ENCODE measurements at places on chromosomes 1 and 21.

DNA sequence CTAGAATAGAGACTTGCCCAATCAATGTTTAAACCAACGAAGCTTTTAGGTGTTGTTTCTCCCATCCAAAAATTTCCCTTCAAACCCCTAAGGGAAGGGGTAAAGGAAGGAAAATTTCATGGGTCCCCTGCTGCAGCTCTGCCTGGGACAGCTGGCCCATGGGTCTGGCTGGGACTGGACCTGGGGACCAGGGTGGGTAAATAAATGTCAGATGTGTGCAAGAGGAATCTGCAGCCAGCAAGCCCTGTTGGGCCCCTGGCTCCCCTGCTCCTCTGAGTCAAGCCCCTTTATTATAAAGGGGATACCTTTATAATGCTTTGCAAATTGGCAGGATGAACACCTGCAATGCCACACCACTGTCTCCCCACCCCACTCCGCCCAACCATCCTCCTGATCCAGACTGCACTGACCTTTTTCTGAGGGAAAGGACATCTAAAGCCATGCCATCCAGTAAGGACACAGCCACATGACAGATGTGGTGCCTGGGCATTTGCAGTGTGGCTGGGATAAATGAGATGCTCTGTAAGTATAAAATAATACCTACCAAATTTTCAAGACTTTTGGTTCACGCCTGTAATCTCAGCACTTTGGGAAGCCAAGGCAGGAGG is 1.9 kb upstream of the TMEM125 start:
- no peak for DNase-seq

GRCh38 chr1:218658269-218658668 is 313.1 kb downstream of the TGFB2 start:
- no peak for DNase-seq

DNA sequence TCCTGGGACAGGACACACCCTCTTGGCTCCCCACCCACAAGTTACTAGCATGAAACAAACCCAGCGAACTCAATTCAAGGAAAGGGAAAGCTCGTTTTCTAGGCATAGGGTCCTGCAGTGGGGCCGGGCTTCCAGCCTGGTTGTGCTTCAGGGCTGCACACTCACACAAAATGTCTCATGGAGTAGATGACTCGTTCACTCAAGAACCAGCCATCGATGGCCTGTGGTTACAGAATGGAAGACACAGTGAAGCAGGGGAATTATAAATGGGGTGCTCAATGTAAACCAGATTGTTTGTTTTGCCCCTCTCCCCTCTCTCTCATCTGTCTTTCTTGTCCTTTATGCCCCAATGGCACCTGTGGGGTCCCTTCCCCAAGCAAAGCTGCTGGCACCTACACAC is 56.0 kb upstream of the COX20 start:
- DNase-seq, result no peak

DNA sequence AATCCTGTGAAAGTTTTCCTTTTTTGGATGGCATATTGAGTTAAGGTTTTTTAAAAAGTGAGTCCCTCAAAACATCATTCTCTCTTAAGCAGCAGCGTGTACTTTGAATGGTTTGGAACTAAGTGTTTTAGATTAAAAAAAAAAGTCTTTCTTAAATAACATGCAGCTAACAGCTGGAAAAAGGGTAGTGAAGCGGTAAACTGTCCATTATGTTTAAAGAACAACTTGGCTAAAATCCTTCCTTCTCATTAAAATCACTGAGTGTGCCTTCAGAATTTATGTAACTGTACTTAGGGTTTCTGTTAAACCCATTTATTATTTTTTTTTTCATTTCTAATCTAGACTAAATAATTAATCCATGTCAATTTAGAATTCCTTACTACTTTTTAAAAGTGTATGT is 254.2 kb upstream of the ADAMTS5 start:
- DNase-seq, result no peak

GRCh38 chr1:100628631-100629081 is 90.7 kb downstream of the GPR88 start:
- DNase-seq, result no peak

DNA sequence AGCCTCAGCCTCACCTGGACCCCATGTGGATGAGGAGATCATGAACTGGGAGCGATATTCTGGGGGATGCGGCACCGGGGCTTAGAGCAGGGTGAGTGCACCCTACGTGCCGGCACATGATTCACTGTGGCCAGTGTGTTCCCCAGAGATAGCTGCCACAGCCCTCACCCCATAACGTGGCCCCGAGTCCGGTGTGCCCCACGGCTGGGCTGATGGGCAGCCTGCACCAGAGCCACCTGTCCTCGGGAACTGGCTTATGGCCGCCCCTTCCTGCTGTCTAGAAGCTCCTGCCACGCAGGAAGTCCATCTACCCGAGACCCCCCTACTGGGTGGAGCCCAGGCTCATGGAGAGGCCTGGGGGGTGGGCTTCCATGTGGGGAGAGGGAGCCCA is 39.1 kb upstream of the SLC19A1 start:
- DNase-seq, result no peak

DNA sequence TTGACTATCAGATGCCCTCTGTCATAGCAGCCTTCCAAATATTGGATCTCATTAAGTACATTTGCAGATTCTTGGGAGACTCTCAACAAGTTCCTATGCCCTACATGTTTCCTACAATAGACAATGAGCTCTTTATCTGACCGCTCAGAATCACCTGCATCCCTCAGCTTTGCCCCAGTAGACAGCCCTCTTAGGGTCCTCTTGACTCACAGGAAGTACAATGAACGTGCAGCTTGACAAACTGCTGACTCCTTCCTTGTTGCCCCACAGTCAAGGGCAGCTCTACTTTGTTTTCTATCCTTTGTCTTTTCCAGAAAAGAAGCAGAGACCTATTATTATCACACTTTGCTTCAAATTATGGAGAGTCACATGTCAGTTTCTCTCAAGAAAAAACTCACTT is 27.6 kb downstream of the SLC44A5 start:
- no peak for DNase-seq

DNA sequence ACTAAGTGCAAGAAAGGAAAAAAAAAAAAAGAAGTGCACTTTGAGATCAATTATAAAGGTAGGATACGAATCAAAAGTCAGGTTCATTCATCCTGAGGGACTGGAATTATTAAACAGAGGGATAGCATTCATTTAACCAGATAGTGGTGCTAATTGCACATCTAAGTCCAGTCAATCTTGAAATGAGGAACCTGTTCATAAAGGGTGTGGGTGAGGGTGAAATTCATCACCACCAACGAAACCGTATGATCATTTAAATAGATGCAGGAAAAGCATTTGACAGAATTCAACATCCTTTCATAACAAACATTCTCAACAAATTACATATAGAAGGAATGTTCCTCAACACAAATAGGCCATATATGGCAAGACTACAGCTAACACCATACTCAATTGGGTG is 5.6 kb downstream of the CTSS start:
- DNase-seq, result no peak

DNA sequence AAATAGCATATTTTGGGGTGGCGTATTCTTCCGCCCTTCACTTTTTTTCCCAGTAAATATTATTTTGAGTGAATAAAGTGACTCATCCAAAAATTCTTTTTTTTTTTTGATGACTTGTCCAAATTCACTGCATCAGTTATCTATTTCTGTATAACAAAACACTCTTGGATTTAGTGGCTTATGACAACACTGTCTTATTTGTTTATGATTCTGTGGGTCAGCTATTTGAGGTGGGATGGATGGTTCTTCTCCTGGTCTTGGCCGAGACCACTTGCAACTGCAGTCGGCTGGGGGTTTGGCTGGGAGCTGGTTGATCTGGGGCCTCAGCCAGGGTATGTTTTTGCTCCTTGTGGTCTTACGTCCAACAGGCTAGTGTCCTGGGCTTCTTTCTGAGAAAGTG is 39.9 kb upstream of the SRSF10 start:
- no peak for DNase-seq

- no peak for DNase-seq
Measured at GRCh38 chr21:33682992-33683627, 40.8 kb downstream of the ITSN1 start.

- no peak for DNase-seq
Measured at GRCh38 chr1:184482136-184482535, 95.3 kb downstream of the C1orf21 start.

DNA sequence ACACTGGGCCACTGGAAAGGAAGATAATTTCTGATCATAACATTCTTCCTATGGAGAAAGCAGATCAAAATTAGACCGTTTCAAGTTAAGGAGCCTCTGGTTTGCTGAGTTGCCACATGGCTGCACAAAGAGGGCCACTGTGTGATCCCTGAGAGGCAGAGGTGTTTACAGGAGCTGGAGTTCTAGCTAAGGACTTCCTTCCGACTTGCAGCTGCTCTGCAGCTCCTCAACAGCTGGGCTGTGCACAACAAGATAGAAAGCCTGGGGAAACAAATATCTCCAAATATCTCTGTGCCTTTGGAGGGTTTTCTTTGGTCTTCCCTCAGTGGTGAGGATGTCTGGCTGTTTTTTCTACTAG is 26.8 kb downstream of the GADD45A start:
- DNase-seq, result no peak

DNA sequence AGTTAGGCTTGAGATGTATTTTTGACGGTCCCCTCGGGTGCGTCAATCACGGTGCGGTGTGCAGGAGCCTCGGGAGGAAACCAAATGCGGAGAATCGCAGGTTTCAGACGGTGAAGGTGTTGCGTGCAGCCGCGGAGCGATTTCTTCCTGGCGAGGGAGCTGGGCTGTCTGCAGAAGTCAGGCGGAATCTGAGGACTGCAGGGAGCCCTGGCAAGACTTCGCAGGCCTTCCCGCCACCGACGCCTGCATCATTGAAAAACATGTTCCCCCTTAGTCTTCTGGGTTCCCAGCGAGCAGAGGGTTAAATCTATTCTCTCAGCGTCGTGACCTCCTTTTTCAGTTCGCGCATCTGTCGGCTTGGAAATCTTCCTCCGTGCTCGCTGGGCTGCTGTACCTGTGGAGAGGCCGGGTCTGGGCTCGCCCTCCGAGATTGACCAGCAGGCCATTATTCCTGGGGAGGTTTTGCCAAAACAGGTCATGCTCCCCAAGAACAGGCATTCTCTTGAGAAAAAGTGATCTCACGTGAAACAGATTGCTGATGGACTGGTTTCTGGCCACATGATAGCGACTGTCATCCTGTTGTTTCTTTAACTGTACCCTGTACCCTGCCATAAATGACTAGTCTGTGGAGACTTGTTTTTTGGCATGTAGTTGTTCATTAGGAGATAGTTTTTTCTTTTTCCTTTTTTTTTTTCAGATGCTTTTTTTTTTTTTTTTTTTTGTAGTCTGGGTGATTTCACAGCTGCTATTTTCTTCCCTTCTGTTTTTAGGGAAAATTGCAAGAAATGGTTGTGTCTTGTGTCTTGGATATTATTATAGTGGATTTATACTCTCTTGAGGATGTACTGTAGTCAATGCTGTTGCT is 894 bp downstream of the EPB41 start:
- DNase-seq, result no peak

DNA sequence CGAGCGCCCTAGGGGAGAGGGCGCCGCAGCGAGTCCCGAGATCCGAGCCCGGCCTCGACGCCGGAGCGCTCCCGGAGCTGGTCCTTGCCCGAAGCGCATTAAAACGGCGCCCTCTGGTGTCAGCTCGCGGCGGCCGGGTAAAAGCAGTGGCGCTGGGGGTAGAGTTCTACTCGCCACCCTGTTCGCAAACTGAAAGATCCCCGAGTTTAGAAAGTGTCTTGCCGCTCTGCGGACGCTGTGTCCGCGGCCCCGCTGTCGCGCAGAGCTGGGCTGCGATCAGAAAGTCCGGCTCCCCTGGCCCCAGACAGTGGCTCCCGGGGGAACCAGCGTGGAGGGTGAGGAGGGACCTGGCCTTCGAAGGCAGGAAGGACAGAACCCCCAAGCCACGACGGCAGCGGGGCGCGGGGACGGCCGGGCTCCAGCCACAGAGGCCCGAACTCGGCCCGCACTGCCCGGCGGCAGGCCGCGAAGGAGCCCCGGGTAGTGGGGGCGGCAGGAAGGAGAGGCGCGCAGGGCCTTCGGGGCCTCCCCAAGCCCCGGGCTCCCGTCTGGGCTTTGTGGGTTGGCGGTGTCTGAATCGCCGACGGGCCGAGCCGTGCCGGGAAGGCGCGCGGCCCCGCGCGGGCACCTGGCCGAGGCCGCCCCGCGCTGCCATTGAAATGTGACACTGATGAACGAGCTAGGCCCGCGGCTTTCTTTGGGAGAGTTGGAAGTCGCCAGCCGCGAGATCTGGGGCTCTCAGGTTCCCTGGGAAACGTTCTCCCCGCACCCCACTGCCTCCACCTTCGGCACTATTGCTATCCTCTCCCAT is 39.1 kb upstream of the NFIA start:
- DNase-seq, result no peak

GRCh38 chr1:108063703-108064102 is 98.7 kb upstream of the VAV3 start:
- DNase-seq, result no peak

DNA sequence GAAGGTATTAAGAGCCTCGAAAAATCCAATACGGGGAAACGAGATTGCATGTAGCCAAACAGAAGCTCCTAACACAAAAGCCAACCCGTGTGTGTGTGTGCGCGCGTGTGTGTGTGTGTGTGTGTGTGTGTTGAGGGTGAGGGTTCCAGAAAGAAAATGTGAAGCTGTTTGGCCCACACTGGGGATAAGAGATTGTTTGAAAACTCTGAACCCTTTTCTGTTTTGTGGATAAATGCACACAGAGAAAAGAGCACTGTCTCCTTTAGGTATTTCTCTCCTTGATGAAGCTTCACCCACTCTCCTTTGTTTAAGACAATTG is 1.9 kb downstream of the WLS start:
- DNase-seq, result no peak

GRCh38 chr1:30645807-30646206 is 77.6 kb downstream of the MATN1 start:
- DNase-seq, result no peak

- DNase-seq, result no peak
Measured at GRCh38 chr21:31213787-31214186, 130.3 kb downstream of the TIAM1 start.

All from GM12864 (cell line).